Activated CD8-positive, alpha-beta memory T cell treated with anti-CD3 and anti-CD28 coated beads, Interleukin-2, amount 10 ng/mL, durations not matched to agents 7 days and 5 days (primary cell): ENCODE measurements at places on chromosomes 5 and 9.

- peak; percentile 83 for DNase-seq
- no peak overlapping the region for H3K4me3 ChIP-seq
- H3K36me3 ChIP-seq: no peaks in the 10 kb centered on the region
- H3K27ac ChIP-seq: peak overlapping the region; percentile 29
- peaks cover 11% of the 10 kb centered on the region for H3K4me1 ChIP-seq
Observed at GRCh38 chr5:65076251-65076869, 307.6 kb downstream of the CWC27 start.

- no peaks in the 10 kb centered on the region for H3K36me3 ChIP-seq
- no peak overlapping the region for H3K27ac ChIP-seq
- H3K4me3 ChIP-seq: no peak overlapping the region
- no peak for DNase-seq
Observed at GRCh38 chr9:132842124-132843044, 35.7 kb downstream of the AK8 start.

DNA sequence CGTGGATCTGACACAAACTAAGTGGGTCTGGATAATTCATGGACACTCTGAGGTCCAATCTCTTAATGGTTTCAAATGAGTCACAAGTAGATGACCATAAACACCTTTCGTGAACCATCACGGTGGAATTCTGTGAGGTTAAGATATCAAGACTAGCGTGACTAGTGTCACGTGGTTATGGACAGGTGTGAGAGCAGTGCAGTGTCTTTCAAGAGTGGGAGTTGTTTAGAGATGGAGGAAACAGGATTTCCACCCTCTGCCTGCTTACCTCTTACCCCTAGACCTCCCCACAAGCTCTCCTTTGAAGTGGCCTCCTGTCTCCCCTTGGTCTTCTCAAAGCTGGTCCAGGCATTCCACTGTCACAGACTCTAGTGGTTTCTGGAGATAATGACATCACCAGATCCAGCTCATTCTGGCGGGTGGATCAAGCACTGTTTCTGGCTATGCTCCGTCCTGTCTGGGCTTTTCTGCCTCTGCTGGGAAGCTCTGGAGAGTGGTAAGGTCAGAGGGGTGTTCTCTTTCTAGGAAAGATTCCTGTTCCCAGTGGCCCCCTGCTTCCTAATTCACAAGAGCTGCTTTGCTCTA lies 20.0 kb upstream of the ZNF782 start:
- H3K27me3 ChIP-seq: peaks cover 33% of the 10 kb centered on the region
- no peak overlapping the region for H3K27ac ChIP-seq
- no peak for DNase-seq
- peaks cover 6% of the 10 kb centered on the region for H3K36me3 ChIP-seq
- peaks cover 28% of the 10 kb centered on the region for H3K4me1 ChIP-seq
- H3K4me3 ChIP-seq: no peak overlapping the region

DNA sequence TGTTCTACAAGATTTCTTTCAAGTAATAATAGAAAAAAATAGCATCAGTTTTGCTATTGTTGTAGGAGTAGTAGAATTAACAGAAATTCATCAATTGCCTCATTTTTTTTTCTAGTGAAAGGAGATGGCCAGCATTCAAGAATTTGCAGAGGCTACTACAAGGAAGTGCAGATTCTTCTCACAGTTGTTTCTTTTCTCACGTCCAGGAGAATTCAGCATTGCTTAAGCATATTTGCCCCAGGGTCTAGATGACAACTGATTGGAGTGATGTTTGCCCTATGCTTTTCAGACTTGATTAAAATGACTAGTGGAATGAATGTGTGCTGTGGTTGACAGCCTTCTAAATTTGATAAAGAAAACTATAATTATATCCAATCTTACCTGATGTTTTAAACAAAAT lies 46.6 kb upstream of the SLC12A2 start:
- H3K27ac ChIP-seq: no peak overlapping the region
- no peaks in the 10 kb centered on the region for H3K4me1 ChIP-seq
- H3K36me3 ChIP-seq: no peaks in the 10 kb centered on the region
- DNase-seq: no peak
- no peaks in the 10 kb centered on the region for H3K27me3 ChIP-seq

- H3K4me1 ChIP-seq: no peaks in the 10 kb centered on the region
- H3K4me3 ChIP-seq: no peak overlapping the region
- DNase-seq: no peak
- peaks cover 2% of the 10 kb centered on the region for H3K27me3 ChIP-seq
- no peaks in the 10 kb centered on the region for H3K36me3 ChIP-seq
- H3K27ac ChIP-seq: no peak overlapping the region
Observed at GRCh38 chr5:137205231-137206027, 293.7 kb downstream of the SPOCK1 start.
